ENCODE measurements at places on chromosomes 1 and 21.
A peak's percentile ranks its signal among the peaks of the same experiment; 100 is the strongest.

DNA sequence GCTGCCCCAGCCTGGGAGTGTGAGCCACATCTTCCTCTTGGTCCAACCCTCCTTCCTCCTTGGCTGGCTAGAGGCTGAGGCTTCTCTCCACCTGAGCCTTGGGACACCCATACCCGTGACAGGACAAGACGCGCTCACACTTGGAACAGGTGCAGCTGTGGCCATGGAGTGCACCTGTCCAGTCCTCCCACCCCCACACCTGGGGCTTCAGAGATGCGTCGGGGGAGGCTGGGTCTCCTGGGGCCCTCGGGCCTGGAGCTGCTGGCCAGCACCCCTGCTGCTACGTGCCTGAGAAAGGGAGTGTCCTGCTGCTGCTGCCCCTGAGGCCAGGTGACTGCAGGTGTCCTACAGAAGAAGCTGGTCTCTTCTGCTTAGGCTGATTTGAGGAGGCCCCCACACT is 37.0 kb upstream of the TMEM52 start:
- no peak for DNase-seq

GRCh38 chr1:149844650-149845255 is 54.6 kb upstream of the BOLA1 start:
- no peak for DNase-seq

DNA sequence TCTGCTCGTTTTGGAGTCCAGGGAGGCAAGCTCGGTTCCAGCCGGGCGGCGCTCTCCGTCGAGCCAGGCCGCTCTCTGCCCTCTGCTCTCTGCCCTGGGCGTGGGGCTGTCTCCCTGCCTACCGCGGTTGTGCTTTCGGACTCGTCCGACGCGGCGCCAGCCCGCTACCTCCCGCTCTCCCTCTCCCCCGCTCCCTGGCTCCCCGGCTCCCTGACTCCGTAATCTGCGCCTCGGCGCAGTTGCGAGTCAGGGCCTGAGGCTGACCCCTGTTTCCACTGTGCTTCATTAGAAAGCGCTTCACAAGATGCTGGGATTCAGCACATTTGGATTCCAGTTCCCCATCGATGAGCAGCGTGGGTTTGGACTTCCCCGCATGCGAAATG is 2.2 kb downstream of the SOX13 start:
- DNase-seq, result no peak

DNA sequence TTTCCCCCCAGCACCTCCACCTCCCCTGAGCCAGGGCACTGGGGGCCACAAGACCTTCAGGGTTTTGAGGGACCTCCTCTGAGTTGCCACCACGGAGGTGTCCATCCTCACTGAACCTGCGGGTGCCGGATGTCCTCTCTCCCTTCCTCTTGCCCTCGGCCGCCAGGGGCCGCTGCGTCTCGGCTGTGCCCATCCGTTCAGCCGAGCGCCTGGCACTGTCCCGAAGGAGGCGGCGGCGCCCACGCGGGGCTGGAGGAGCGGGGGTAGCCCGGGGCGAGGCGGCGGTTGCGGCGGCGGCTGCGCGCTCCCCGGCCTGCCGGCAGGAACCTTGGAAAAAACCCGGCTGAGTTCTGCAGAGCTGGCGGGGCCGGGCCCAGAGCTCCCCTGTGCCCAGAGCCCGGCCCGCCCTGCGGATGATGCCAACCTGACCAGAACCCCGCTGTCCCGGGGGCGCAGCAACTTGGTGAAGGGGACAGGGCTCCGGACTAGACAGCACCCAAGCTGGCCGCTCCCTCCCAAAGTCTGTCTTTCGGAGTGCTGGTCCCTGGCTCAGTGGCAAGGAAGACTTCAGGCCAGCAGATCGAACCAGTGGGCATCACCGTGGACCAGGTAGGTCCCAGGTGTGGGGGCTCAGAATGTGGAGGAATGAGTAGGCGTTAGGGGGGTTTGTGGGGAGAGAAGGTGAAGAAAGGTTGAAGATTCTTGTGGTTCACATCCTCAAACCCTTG is 3.7 kb upstream of the PPM1J start:
- DNase-seq, result peak; percentile 73

GRCh38 chr1:243733670-243734307 is 116.3 kb downstream of the AKT3 start:
- no peak for DNase-seq

DNA sequence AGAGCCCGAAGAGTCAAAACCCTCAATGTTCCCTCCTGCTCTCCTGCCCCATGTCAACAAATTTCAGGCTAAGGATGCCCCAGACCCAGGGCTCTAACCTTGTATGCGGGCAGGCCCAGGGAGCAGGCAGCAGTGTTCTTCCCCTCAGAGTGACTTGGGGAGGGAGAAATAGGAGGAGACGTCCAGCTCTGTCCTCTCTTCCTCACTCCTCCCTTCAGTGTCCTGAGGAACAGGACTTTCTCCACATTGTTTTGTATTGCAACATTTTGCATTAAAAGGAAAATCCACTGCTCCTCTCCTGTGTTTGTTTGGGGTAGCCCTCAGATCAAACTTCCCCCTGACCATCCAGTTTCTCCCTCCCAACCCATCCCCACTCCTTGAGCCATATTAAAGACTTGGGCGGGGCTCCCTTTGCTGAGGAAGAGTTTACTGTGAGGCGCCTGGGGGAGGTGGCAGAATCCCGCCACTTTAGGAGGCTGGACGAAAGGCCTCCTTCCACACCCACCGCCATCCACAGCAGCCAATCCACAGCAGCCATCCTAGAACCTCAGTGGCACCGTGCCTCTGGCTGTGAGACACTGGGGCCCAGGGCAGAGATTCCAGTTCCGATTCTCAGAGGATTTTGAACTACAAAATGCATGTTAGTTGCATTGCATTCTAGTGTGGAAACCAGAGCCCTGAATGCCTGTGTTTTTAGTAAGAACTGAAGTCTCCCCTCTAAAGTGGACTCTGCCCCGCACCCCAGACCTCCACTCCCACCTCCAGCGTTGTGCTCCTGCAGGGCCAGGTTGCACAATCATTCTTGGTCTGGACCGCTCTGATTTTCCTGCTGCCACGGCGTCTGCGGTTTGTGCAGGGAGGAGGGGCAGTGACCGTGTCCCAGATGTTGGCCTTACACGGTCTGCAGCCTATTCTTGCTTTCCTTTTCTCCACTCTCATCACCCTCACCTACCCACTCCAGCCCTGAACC is 3.0 kb downstream of the OLFML3 start:
- DNase-seq, result peak; percentile 48

DNA sequence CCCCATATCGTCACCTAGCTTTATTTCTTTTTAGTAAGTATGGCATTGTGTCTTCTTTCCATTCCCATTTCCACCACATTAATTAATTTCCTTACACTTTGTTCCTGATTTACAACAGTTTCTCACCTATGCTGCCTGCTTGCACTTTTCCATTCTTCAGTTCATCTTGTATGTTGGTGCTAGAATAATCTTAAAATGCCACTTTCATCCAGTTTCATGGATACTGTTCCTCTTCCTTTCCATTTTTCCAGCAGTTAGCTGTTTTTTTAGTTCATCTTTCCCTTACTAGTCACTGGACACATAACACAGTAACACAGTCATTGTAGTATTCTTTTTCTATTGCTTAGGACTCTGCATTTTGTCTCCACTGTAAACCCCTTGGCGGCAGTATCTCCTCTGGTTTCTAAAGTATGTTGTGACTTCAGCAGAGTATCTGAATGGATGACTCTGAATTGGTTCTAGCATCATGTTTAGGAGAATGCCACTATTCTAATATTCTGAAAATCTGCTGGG is 2.1 kb downstream of the CDC7 start:
- DNase-seq, result peak; percentile 20

DNA sequence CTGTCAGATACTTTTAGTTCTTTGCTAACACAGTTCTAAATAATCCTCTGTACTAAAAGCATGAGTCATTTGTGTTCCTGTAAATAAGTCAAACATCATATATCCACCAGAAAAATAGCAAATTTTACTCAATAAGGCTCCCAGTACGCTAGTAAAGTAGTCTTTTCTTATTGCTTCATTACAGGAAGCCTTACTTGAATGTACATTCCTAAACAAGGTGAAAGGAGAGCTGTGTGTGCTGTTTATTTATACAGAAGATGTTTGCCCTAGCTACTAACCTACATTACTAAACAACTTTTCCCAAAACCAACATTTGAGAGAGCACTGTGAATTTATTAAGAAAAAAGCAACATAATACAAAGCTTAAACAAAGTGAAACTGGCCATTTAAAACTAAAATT is 52.0 kb downstream of the ZNHIT6 start:
- DNase-seq, result no peak

DNA sequence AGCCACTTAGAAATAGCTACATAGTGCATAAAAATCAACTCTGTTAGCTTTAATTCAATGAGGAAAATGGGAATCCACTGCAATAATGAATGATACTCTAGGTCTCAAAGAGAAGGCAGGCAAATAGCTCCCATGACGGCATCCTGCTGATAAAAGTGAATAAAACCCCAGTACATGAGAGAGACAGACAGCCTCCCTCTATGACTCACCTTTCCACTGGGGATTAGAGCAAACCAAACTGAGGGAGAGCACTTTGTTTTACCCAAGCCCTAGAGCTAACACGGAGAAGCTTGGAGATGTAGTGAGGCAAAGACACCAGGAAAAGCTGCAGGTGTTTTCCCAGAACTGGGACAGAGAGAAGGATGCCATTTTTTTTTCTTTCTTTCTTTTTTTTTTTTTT is 621.9 kb downstream of the LRRIQ3 start:
- no peak for DNase-seq
